Activated CD4-positive, alpha-beta T cell treated with anti-CD3 and anti-CD28 coated beads, Interleukin-2, amount 10 ng/mL, durations not matched to agents 24 days and 14 days (primary cell): ENCODE measurements at places on chromosomes 11 and 22. TPM values are rescaled to one million over a fixed set of nuclear protein-coding genes. Genes with fewer than 3 reads are reported as not detected.

Gene OR52H1
- not detected in 2 replicates for total RNA-seq

Gene TSSC4
- 61.8 and 62.9 TPM in 2 replicates for total RNA-seq

Gene EIF3L
- 460 and 480 TPM in 2 replicates for total RNA-seq

Gene MMP12
- not detected in 2 replicates for total RNA-seq

Gene MS4A4E
- 0.28 TPM in 1 of 2 replicates, not detected in the other for total RNA-seq

Gene SERPIND1
- total RNA-seq, result not detected in 2 replicates

Gene CREB3L1
- total RNA-seq, result 0.09 and 0.17 TPM in 2 replicates

Gene KMT5B
- 33.9 and 34.7 TPM in 2 replicates for total RNA-seq

Gene RBMXL2
- not detected in 2 replicates for total RNA-seq

Gene CYB5R2
- 3.4 and 3.6 TPM in 2 replicates for total RNA-seq

Gene PPP6R2
- 44.0 and 44.1 TPM in 2 replicates for total RNA-seq

Gene BIK
- total RNA-seq, result 1.7 and 2.5 TPM in 2 replicates

Gene BLID
- not detected in 2 replicates for total RNA-seq

Gene CYTH4
- total RNA-seq, result 43.5 and 44.9 TPM in 2 replicates

Gene CPT1B
- total RNA-seq, result 63.1 and 71.5 TPM in 2 replicates

Gene CASP5
- not detected in 2 replicates for total RNA-seq

Gene SCARF2
- total RNA-seq, result 0.16 and 0.33 TPM in 2 replicates

Gene DEFB131B
- not detected in 2 replicates for total RNA-seq

Gene PAMR1
- total RNA-seq, result not detected in 2 replicates

DNA sequence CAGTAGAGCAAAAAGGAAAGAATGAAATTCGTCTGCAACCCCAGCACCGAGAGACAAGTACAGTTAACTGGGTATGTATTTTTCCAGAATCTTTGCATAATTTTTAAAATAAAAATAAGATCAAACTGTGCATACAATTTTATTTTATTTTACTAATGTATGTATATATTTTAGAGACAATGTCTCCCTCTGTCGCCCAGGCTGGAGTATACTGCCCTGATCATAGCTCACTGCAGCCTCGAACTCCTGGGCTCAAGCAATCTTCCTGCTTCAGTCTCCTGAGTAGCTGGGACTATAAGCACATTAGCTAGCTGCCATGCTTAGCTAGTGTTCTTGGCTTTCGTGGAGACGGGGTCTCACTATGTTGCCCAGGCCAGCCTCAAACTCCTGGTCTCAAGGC lies 18.8 kb upstream of the DRD2 start:
- no peak for DNase-seq

GRCh38 chr22:36764641-36765040 lies 11.3 kb downstream of the IFT27 start:
- no peak for DNase-seq

GRCh38 chr11:92698742-92699141 lies 270.7 kb upstream of the MTNR1B start:
- DNase-seq, result no peak

- no peak for DNase-seq
Observed at GRCh38 chr22:42321908-42322561, 51.6 kb upstream of the TCF20 start.

DNA sequence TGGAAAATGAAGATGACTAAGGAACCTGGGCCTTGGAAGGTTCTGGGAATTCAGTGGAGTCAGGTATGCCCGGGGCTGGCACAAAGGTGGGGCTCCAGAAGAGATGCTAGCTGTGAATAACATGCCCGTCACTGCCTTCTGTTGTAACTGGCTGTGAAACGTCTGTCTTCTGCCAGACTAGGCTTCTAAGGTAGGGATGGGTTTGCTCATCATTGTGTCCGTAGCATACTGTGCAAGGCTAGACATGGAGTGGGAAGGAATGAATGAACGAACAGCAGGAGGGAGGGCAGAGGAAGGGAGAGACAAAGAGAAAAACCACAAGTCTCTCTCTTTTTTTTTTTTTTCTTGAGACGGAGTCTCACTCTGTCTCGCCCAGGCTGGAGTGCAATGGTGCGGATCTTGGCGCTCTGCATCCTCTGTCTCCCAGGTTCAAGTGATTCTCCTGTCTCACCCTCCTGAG lies 327.4 kb downstream of the MN1 start:
- no peak for DNase-seq

- no peak for DNase-seq
Observed at GRCh38 chr11:47132981-47133380, 43.7 kb downstream of the ARFGAP2 start.

DNA sequence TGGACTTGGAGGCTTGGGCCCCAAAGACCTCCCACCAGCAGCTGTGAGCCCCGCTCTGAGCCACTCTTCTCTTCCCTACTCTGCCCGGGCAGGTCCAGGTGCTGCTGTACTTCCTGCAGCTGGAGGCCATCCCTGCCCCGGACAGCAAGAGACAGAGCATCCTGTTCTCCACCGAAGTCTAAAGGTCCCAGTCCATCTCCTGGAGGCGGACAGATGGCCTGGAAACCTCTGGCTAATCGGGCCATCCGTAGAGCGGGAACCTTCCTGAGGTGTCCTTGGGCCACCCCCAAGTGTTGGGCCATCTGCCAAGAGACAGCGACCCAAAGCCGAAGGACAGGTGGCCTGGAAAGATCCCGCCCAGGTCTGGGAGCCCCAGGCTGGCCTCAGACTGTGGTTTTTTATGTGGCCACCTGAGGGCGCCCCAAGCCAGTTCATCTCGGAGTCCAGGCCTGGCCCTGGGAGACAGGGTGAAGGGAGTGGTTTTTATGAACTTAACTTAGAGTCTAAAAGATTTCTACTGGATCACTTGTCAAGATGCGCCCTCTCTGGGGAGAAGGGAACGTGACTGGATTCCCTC lies 135.1 kb downstream of the BCR start:
- peak; percentile 86 for DNase-seq

DNA sequence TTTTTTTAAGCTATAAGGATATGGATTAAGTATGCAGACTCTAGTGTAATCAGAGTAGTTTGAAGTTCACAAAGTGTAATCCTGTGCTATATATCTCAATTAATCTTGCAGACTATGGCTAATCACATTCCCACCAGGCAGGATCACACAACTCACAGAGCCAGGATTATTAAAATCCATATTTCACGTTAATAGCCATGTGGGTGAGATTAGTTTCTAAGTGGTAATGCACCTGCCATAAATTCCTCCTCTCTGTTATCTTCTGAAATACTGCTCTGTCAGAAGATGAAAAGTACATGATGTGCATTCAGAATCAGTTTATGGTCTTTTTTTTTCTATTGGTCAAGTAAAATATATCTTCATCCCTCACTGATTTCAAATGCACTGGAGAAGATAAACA lies 686.1 kb downstream of the CNTN5 start:
- no peak for DNase-seq

GRCh38 chr11:112213753-112214152 lies 12.5 kb upstream of the PTS start:
- no peak for DNase-seq

- DNase-seq, result no peak
Observed at GRCh38 chr11:44968510-44968909, 17.8 kb upstream of the TP53I11 start.

DNA sequence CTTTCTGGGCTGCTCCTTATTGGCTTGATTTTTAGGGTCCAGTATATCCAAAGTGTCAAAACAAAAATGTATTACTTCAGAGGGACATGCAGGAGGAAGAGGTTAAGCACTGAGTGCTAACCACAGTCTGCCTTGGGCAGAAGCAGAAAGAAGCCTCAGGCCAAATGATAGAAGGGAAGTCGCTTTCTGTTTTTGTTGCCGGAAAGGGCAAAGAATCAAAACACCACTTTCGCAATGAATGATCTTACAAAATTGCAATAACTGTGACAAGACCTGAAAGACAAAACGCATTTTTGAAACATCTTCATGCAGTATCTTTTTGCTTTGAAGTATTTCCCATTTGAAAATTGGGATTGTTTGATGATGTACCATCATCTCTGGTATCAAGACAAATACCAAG lies 70.1 kb upstream of the PICALM start:
- peak; percentile 79 for DNase-seq

GRCh38 chr11:96204721-96205459 lies 138.1 kb downstream of the MAML2 start:
- peak; percentile 72 for DNase-seq

DNA sequence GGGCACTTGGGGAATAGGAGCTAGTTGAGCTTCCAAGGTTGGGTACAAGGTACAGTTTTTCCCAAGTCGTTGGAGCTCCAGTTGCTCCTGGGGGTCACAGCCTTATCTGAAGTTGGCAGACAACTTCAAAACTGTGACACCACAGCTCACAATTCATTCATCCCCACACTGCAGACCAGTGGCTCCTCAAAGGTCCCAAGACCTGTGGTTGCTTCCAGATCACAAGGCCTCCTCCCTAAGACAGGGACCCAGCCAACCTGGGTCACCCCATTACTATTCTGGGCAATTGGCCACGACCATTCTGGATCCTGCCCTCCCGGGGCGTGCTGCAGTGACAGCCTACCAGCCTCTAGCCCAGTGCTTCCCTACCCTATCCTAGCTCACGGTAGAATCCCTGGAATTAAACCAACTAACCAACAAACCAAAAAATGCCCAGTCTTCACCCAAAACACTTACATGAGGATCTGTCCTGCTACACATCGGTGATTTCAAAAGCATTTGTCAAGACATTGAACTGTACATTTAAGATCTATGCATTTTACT lies 862 bp upstream of the PDXP start:
- DNase-seq, result peak; percentile 71

- DNase-seq, result no peak
Observed at GRCh38 chr11:1293619-1294015, 15.8 kb downstream of the TOLLIP start.

GRCh38 chr11:10387206-10388083 lies 67.6 kb upstream of the AMPD3 start:
- no peak for DNase-seq

GRCh38 chr11:104000798-104001197 lies 35.6 kb upstream of the DDI1 start:
- DNase-seq, result no peak

GRCh38 chr22:41001722-41002122 lies 50.5 kb downstream of the RBX1 start:
- no peak for DNase-seq

GRCh38 chr11:16956538-16957153 lies 57.6 kb downstream of the PLEKHA7 start:
- DNase-seq, result no peak

- DNase-seq, result no peak
Observed at GRCh38 chr11:10900681-10901415, 43.0 kb upstream of the ZBED5 start.

GRCh38 chr11:81449588-81450156 lies 1284.0 kb downstream of the FAM181B start:
- DNase-seq, result no peak

- no peak for DNase-seq
Observed at GRCh38 chr22:41226723-41227655, 13.7 kb downstream of the CHADL start.

DNA sequence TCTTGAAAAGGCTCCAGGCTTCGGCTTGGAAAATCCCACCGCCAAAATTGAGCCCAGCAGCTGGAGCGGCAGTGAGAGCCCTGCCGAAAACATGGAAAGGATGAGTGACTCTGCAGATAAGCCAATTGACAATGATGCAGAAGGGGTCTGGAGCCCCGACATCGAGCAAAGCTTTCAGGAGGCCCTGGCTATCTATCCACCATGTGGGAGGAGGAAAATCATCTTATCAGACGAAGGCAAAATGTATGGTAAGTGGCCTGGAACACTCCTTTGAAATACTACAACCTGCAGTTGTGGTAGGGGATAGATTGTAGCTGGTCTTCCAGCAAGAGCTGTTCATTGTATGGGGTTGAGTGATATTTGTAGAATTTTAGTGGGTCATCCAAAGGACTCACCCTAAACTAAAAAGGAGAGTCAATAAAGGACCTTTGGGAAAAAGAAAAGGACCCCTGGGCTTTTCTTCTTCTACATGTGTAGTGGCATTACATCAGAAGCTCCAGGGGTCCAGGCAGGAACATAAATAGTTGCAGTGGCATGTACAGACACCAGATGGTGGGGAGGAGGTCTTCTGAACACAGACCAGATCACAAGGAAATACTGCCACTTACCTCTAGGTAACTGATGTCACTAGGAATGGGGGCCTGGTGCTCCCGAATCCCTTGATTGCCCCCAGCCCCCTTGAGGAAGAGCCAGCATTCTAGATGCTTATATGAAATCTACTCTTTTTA lies 90.1 kb downstream of the TEAD1 start:
- no peak for DNase-seq

GRCh38 chr11:620935-621814 lies 3.6 kb downstream of the CDHR5 start:
- no peak for DNase-seq

GRCh38 chr22:26550498-26551033 lies 38.3 kb upstream of the TFIP11 start:
- no peak for DNase-seq

DNA sequence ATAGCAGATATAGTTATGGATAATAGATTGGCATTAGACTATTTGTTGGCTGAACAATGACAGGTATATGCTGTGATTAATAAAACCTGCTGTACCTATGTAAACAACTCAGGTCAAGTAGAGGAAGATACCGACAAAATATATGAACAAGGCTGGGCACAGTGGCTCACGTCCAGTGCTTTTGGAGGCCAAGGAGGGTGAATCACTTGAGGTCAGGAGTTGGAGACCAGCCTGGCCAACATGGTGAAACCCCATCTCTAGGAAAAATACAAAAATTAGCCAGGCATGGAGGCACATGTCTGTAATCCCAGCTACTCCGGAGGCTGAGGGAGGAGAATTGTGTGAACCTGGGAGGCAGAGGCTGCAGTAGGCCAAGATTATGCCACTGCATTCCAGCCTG lies 14.0 kb upstream of the CHKA start:
- no peak for DNase-seq

DNA sequence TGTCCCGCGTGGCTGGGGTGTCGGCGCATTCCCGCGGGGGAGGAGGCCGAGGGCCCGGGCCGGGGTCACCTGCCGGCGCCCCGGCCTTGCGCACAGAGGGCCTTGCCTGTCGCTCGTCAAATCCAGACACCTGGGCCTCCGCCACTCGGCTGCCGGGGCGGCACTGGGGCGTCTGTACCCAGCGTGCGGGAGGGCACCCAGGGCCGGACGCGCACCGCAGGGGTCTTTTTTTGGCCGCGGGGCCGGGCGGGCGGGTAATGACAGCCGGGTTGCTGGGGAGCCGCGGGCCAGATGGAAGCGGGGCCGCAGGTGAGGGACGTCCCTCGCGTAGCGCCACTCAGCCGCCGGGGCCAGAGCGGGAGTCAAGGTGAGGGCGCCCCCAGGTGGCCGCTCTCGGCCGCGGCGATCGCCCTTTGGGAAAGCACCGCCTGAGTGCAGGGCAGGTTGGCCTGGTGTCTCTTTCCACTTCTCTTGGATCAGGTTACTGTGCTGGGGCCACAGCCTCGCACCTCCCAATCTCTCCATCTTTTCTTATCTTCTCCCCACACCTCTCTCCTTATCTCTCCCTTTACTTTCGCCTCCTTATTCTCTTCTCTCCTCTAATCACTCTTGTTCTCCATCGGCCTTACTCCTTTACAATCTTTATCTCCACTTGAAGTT lies 3.5 kb downstream of the PHLDB1 start:
- peak; percentile 96 for DNase-seq

GRCh38 chr11:111823131-111823530 lies 48.2 kb downstream of the ALG9 start:
- no peak for DNase-seq
